ENCODE measurements at places on chromosomes 11 and 22.

DNA sequence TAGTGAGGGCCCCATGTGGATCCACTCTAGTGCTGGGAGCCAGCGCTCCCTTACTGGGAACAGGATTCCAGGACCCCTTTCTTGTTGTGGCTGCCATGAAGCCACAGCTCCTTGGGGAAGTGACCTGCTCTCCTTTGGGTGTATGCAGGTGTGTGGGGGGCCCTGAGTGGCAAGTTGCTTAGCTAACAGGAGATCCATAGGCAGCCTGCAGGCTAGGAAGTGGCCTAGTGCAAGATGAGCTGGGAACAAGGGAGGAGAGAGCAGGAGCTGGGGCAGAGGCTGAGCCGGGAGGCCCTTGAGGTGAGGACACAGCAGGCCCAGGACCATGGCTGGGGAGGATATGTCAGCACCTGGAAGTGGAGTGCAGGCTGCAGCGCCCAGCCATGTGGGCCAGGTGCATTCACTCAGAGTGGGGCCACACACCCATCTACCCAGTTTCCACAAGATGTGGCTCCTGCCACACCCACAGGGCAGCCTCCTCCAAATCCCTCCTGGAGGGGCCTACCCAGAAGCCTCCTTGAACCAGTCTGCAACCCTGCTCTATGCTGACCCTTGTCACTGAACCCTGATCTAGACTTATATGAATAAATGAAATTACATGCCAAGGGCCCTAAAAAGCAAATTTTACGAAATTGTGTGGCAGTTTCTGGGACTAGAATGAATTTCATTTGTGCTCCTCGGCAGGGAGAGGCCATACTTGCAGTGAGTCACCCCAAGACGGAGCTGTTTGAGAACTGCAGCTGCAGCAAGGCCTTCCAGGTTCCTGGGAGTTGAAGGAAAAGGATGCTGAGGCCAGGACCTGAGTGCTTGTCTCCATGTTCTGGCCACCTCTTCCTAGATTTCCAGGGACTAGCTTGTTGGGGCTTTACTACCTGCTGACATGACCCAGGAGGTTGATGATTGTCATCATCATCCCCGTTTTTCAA is 3.2 kb downstream of the THAP7 start:
- DNase-seq = no peak

- peak; percentile 77 for DNase-seq
These were observed 32.9 kb downstream of the LRRC32 start for GRCh38 chr11:76637491-76638269.

GRCh38 chr11:115848611-115849010 is 344.4 kb upstream of the CADM1 start:
- no peak for DNase-seq

GRCh38 chr22:48845356-48845936 is 982.2 kb downstream of the BRD1 start:
- peak; percentile 52 for DNase-seq

- DNase-seq = no peak
These were observed 149.6 kb upstream of the OPCML start for GRCh38 chr11:133681901-133682300.

- no peak for DNase-seq
These were observed 6.2 kb downstream of the AMOTL1 start for GRCh38 chr11:94774345-94774744.

GRCh38 chr22:17501679-17502285 is 61.5 kb upstream of the SLC25A18 start:
- no peak for DNase-seq

GRCh38 chr22:19495562-19496323 is 16.0 kb downstream of the CDC45 start:
- no peak for DNase-seq

All from left lung (tissue), 14 donors.